ENCODE measurements at places on chromosomes 11 and 22.

DNA sequence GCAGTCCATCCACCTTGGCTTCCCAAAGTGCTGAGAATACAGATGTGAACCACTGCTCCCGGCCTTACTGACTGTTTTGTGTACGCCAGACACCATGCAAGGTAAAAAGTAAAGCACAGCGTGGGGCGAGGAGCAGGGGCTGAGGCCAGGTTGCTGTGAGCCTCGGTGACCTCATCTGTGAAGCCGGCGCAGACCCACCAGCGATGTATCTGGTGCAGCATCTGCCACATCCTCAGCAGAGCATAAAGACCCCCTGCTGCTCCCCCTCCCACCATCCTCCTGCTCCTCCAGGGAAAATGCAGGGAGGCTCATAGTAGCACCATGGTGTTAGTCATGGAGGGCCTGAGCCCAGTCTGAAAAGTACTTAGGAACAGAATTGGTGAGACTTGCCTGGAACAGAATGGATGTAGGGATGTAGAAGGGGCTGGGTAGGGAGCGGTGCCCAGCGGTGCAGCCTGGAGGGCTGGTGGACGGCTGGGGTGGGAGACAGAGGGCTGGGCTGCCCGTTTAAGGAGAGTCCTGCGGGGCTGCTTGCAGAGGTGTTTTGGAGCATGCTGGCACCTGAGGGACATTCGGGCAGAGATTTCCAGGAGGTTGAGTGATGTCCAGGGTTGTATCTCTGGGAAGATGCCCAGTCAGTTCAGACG is 462.4 kb downstream of the BRD1 start:
- DNase-seq, result no peak
- H3K27ac ChIP-seq, result no peak overlapping the region
- H3K27me3 ChIP-seq, result peaks cover 46% of the 10 kb centered on the region
- no peak overlapping the region for H3K4me3 ChIP-seq

DNA sequence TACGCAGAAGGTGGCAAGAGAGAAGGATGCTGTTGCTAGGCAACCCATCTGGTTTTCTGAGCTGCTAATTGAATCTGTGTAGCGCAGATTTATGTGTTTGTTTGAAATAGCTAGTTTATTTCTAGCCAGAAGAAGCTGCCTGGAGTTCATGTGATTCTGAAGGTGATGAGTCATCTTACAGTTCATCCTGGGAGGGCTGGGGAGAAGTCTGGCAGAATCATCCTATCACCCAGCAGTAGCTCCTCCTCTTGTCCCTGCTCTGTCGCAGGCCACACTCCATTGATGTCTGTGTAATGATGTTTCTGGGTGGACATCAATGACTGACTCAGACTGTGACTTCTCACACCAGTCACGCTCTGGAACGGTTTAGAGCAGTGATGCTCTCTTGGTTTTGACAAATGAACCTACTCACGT is 4.8 kb upstream of the FBXO7 start:
- H3K27ac ChIP-seq, result no peak overlapping the region
- peaks cover 9% of the 10 kb centered on the region for H3K36me3 ChIP-seq
- no peak overlapping the region for H3K4me3 ChIP-seq

DNA sequence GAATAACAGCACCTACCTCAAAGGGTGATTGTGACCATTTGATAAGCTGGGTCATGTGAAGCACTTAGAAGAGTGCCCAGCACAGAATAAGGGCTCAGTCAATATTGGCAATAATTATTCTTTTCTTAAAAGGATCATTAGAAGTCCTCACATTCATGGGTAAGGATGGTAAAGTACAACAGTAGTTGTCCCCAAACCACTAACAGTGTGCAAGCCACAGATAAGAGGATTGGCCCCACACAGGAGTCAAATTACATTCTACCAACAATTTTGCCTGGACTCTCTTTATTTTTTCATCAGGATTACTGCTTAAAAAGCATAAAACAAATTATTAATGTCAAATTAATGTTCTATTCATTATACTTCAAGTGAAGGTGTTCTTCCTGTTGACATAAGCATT is 271.5 kb upstream of the PDGFD start:
- DNase-seq, result no peak
- no peaks in the 10 kb centered on the region for H3K36me3 ChIP-seq
- H3K27ac ChIP-seq, result no peak overlapping the region
- no peaks in the 10 kb centered on the region for H3K4me1 ChIP-seq
- peaks cover 20% of the 10 kb centered on the region for H3K27me3 ChIP-seq

GRCh38 chr11:133541021-133541719 is 8.9 kb upstream of the OPCML start:
- H3K36me3 ChIP-seq, result no peaks in the 10 kb centered on the region
- no peak overlapping the region for H3K4me3 ChIP-seq

DNA sequence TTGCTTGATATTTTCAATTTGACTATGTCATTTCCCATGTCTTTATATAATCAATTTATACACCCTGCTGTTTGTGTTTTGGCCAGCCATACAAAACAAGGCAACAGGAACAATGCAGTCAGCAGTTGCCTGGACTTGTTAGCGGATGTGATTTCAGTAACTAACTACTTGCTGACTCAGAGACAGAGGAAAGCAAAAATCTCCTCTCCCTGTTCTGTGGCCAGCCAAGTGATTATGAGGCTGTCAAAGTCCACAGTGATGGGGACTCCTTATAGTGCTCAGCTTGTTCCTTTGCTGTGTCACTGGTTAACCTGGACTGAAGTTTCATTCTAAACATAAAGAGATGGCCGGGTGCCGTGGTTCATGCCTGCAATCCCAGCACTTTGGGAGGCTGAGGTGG is 32.6 kb upstream of the APLP2 start:
- DNase-seq, result no peak
- peaks cover 11% of the 10 kb centered on the region for H3K27me3 ChIP-seq
- H3K36me3 ChIP-seq, result no peaks in the 10 kb centered on the region
- H3K27ac ChIP-seq, result no peak overlapping the region

GRCh38 chr22:19105456-19105855 is 16.8 kb downstream of the DGCR2 start:
- no peaks in the 10 kb centered on the region for H3K27me3 ChIP-seq
- H3K4me1 ChIP-seq, result peaks cover 38% of the 10 kb centered on the region
- peaks cover 13% of the 10 kb centered on the region for H3K36me3 ChIP-seq
- DNase-seq, result no peak
- H3K4me3 ChIP-seq, result no peak overlapping the region

DNA sequence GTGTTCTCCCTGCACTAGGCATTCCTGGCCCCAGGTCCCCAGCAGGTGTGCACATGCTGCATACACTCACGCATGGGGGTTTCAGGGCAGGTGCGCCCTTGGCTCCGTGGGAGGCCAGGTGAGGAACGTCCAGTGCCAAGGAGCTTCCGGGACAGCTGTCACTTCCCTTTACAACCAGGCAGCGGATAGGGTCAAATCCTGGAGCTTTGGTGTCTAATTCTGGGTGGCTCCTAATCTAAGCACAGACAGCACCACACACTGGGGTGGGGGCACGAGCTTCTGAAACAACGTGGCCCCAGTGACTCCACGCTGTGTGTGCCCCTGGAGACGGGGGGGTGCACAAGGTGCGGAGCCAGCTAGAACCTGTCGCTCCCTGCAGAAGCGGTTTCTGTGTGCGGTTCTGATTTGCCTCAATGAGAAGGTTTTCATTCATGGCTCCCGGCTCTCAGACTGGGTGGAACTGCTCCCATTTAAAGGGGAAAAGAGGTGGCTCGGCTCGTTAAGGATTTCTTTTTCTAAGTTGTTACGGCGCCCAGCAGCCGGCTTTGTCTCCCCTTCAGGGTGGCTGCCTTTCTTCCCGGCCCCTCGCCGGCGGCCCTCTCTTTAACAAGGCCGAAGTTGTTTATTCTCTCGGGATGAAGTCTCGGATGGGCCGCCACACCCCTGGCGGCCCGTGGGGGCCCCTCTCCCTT is 5.0 kb downstream of the CCND1 start:
- H3K27ac ChIP-seq, result no peak overlapping the region
- H3K36me3 ChIP-seq, result no peaks in the 10 kb centered on the region
- DNase-seq, result no peak
- H3K4me3 ChIP-seq, result no peak overlapping the region
- H3K27me3 ChIP-seq, result peaks cover 5% of the 10 kb centered on the region

DNA sequence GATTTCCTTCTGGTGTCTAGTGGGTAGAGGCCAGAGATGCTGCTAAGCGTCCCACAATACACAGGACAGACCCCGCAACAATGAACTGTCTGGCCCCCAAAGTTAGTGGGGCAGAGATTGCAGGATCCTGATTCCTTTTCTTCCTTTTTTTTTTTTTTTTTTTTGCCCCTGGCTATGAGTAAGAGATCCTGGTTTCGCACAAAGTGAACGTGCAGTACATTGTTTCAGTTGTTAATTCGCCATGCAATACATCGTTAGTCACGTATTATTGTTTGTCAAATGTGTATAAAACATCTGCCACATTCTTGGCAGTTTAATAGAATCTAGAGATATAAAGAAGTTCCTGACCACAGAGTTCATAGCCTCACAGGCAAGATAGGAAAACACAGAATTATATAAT is 20.2 kb downstream of the ST3GAL4 start:
- peaks cover 3% of the 10 kb centered on the region for H3K4me1 ChIP-seq
- H3K27me3 ChIP-seq, result no peaks in the 10 kb centered on the region
- no peak overlapping the region for H3K27ac ChIP-seq

- no peaks in the 10 kb centered on the region for H3K36me3 ChIP-seq
- peaks cover 7% of the 10 kb centered on the region for H3K4me1 ChIP-seq
- DNase-seq, result peak; percentile 38
- H3K4me3 ChIP-seq, result peak overlapping the region; percentile 80
- H3K27ac ChIP-seq, result no peak overlapping the region
- peaks cover 42% of the 10 kb centered on the region for H3K27me3 ChIP-seq
These were observed 36.3 kb upstream of the POLA2 start for GRCh38 chr11:65225279-65226102.

- H3K27ac ChIP-seq, result no peak overlapping the region
- no peaks in the 10 kb centered on the region for H3K4me1 ChIP-seq
- no peak for DNase-seq
- H3K27me3 ChIP-seq, result no peaks in the 10 kb centered on the region
These were observed 13.0 kb downstream of the OR52N4 start for GRCh38 chr11:5767056-5767455.

DNA sequence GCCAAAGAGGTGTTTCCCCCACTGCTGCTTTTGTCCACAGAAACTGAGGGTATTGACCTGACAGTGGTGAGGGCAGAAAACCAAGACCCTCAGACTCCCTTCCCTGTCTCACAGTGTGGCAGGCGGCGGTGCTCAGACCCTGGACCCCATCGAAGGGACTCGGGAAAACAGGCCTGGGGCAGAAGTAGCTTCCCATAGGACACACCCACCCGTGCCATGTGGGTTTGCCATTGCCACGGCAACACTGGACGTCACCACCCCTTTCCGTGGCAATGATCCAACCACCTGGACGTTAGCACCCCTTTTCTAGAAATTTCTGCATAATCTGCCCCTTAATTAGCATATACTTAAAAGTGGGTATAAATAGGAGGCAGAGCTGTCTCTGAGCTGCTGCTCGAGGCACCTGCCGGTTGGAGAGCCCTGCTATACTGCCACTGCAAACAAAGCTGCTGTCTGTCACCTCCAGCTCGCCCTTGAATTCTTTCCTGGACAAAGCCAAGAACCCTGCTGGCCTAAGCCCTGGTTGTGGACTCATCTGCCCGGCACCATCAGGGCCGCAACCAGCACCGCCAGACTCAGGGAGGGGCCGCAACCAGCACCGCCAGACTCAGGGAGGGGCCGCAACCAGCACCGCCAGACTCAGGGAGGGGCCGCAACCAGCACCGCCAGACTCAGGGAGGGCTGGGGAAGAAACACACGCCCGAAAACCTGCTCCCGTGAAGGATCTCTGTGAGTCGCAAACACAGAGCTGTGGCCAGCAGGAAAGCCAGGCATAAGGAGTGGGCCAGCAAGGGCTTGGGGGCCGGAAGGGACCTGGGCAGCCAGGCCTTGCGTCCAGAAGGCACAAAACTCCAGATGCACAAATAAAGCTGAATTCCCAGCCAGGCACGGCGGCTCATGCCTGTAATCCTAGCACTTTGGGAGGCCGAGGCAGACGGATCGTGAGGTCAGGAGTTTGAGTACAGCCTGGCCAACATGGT is 10.4 kb downstream of the MLC1 start:
- DNase-seq, result no peak
- H3K4me3 ChIP-seq, result no peak overlapping the region
- H3K36me3 ChIP-seq, result no peaks in the 10 kb centered on the region
- no peak overlapping the region for H3K27ac ChIP-seq
- H3K4me1 ChIP-seq, result no peaks in the 10 kb centered on the region

DNA sequence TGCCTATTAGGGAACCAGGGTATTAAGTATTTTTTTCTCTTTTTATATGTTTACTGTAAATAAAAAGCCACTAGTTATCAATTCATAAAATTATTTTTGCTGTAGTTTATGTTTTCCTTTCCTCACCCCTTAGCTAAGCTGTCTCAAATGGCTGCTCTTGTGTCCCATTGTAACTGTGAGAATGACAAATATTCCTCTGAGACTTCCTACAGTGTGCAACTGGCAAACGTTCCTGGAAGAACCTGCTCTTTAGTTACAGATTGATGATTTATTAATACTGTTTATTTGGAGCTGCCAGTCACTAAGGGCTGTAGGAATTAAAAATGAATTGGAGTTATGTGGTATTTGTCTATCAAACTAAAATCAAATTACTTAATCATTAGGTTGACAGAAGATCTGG is 675.4 kb upstream of the ARHGAP42 start:
- no peaks in the 10 kb centered on the region for H3K27me3 ChIP-seq
- no peaks in the 10 kb centered on the region for H3K4me1 ChIP-seq
- DNase-seq, result no peak
- H3K27ac ChIP-seq, result no peak overlapping the region
- no peak overlapping the region for H3K4me3 ChIP-seq

DNA sequence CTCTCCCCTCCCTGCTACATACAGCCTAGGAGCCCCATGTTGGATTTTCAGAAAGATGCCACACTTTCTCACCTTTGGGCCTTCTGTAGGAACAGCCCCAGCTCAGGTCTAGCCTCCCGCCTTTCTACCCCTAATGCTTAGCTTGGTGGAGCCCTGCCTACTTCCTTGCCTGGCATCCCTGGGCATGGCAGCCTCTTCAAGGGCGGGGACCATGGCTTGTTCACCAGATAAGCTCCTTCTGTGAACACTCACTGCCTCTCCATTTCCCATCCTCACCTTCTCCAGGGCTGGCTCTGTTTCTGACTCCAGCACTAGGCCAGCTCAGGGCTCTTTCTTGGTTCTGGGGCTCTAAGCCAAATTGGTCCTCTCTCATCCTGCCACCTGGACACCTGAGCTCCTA is 1.4 kb downstream of the SEPTIN3 start:
- no peaks in the 10 kb centered on the region for H3K36me3 ChIP-seq
- no peak overlapping the region for H3K4me3 ChIP-seq
- peaks cover 65% of the 10 kb centered on the region for H3K27me3 ChIP-seq
- H3K4me1 ChIP-seq, result peaks cover 4% of the 10 kb centered on the region

DNA sequence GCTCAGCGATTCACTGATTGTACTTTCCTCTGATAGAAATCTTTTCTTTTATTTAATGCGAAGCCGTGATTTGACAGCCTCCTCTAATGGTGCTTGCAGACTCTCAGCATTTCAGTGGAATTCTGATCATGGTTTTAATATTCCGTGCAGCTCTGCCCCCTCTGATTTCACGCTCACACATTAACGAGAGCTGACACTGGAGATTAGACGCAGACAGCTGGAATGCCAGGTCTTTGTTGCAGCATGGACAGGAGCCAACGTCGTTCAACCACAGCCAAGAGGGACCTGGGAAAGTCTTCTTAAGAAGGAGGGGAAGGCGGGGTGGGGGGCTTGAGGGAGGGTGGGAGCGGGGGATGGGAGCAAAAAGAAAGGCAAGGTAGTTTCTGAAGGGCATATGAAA is 186.4 kb downstream of the BLID start:
- H3K4me1 ChIP-seq, result no peaks in the 10 kb centered on the region
- no peak overlapping the region for H3K27ac ChIP-seq

Measured in effector memory CD8-positive, alpha-beta T cell (primary cell).